CD4-positive, alpha-beta T cell treated with Interleukin-6 for 4 hours (primary cell): ENCODE measurements at places on chromosomes 6 and 20.

DNA sequence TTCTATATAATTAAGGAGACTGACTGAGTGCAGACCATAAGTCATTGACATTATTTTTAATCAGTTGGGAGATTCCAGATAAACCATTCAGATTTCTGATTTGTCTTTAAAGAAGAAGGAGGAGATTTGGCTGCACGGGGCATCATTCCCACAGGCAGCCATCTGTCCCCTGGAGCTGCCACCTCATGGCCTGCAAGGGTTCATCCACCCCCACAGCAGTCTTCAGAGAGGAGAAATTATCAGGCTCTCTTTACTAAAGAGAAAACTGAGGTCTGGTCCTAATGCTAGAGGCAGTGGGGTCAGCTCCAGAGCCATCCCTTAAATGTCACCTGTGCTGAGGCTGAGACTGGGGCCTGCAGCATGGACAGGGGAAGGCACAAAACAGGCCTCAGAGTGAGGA, 501.3 kb upstream of the SULF2 start:
- DNase-seq, result no peak

DNA sequence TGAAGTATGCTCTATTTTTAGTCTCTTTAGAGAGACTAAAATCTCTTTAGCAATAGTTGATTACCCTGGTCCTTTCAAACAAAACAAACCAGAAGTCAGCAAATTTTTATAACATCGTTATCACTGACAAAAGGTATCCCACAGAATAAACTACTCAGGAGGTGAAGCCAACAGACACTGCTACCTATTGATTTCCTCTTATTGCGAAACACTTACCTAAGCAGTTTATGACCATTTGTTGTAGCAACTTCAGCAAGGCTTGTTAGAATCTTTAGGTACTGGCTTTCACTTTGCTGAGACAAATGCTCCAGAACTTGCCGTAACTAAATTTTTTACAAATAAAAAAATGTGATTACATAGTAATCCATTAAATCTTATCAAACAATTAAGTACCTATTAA, 64.4 kb downstream of the HACE1 start:
- no peak for DNase-seq

GRCh38 chr20:57465486-57465885, 59.5 kb downstream of the CTCFL start:
- DNase-seq, result no peak

DNA sequence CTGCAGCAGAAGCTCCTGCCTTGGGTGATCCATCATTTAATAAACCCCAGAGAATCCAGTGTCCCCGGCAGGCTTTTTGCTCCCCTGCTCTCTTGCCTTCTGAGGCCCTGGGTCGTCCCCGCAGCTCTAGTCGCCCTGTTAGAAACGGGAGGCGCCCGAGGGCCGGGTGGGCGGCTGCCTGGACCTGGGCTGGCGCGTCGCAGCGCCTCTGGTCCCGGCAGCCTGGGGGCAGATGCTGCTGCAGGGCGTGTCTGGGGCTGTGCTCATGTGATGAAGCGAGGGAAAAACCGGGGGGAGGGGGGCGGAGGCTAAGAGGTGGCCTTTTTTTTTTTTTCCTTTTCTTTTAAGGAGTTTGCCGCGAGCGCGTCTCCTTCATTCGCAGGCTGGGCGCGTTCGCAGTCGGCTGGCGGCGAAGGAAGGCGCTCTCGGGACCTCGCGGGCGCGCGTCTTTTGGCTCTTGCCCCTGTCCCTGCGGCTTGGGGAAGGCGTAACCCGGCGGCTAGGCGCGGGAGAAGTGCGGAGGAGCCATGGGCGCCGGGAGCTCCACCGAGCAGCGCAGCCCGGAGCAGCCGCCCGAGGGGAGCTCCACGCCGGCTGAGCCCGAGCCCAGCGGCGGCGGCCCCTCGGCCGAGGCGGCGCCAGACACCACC, 394 bp downstream of the AKAP12 start:
- no peak for DNase-seq

DNA sequence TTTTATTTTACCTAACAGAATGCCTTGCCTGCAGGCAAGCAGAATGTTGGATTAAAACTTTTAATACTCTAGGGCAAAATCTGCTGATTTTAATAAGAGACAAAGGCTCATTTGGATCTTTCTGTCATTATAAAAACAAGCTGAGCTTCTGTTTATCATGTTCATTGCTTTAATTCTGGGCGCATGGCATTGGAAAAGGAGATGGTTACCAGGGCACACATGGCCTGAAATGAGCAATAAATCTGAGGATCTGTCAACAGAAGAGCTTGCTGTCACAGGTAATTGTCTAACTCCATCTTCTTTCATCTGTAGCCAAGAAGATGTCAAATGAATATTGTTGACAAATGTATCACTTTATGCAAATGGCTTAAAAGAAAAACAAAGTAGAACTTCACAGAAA, 439.6 kb downstream of the DOK5 start:
- no peak for DNase-seq
